ENCODE measurements at places on chromosomes 16 and 17. TPM values are rescaled to one million over a fixed set of nuclear protein-coding genes. Genes with fewer than 3 reads are reported as not detected.

GRCh38 chr16:27113341-27113841 lies 46.7 kb downstream of the C16orf82 start:
- peaks cover 13% of the 10 kb centered on the region for H3K4me1 ChIP-seq
- H3K4me3 ChIP-seq: no peak overlapping the region
- H3K36me3 ChIP-seq: no peaks in the 10 kb centered on the region
- no peaks in the 10 kb centered on the region for H3K27me3 ChIP-seq

GRCh38 chr17:74957935-74958740 lies 14.4 kb downstream of the HID1 start:
- DNase-seq: peak; percentile 79
- H3K4me1 ChIP-seq: peaks cover 6% of the 10 kb centered on the region
- H3K4me3 ChIP-seq: no peak overlapping the region
- H3K27me3 ChIP-seq: no peaks in the 10 kb centered on the region

DNA sequence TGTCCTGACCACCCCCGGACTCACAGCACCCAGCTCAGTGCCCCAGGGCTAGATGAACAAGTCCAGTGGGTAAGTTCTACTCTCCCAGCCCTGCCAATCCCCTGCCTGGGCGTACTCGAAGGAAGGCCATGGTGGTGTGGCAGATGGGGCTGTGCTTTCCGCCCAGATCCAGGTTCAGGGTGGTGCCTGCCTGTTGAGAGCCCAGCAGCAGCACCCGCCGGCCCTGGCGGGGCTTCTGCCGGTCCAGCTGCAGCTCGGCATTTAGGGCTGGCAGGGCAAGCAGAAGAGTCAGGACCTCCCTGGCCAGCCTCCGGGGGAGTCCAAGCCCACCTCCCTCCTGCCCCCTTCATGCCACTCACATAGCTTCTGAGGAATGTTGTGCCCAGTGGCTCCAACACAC lies 9.6 kb downstream of the ITGA2B start:
- DNase-seq: no peak
- H3K36me3 ChIP-seq: no peaks in the 10 kb centered on the region
- H3K27ac ChIP-seq: no peak overlapping the region

- H3K4me3 ChIP-seq: no peak overlapping the region
- no peak for DNase-seq
- H3K27me3 ChIP-seq: no peaks in the 10 kb centered on the region
- H3K4me1 ChIP-seq: no peaks in the 10 kb centered on the region
Observed at GRCh38 chr17:55911186-55911585, 160.3 kb downstream of the PCTP start.

ABCC3 gene
- total RNA-seq: 450 TPM

GRCh38 chr17:40243761-40244160 lies 24.7 kb downstream of the WIPF2 start:
- no peaks in the 10 kb centered on the region for H3K4me1 ChIP-seq
- H3K4me3 ChIP-seq: no peak overlapping the region
- H3K36me3 ChIP-seq: no peaks in the 10 kb centered on the region
- no peak overlapping the region for H3K27ac ChIP-seq
- no peaks in the 10 kb centered on the region for H3K27me3 ChIP-seq

All from transverse colon (tissue), 4 donors.